Glutamatergic neuron (in vitro differentiated cells): ENCODE measurements at places on chromosomes 5 and 9.

- no peak for DNase-seq
Observed at GRCh38 chr5:106140101-106140500, 1530.6 kb downstream of the EFNA5 start.

DNA sequence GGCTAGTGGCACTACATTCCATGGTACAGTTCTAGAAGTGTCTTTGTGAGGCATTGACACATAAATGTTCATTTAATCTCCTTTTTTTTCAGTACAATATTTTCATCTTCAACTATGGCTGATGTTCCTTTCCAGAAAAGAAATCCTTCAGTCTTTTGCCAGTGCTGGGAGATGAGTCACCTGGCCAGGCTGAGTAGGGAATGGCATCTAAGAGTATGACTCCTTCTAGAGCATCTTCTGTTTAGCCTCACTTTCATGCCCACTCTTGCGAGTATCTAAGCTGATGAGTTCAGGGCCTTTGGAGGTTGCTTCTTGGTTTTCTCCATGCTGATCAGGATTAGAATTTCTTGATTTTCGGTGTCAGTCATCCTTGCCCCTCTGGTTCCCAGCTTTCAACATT lies 124.4 kb downstream of the SLC28A3 start:
- DNase-seq = no peak

DNA sequence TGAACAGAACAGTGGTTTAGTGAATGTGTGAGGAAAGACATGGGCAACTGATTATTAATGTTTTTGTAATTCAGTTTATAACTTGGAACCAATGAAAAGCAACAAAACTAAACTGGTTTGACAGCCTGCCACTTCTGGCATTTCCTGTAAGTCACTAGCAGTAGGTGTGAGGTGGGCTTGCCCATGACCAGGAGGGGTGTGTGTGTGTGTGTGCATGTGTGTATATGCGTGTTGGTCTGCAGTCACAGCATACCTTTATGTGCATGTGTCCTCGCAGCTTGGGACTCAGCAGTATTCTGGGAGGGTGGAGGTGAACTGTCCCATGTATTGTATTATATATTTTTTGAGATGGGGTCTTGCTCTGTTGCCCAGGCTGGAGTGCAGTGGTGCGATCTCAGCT lies 32.3 kb downstream of the OTULIN start:
- DNase-seq = no peak

DNA sequence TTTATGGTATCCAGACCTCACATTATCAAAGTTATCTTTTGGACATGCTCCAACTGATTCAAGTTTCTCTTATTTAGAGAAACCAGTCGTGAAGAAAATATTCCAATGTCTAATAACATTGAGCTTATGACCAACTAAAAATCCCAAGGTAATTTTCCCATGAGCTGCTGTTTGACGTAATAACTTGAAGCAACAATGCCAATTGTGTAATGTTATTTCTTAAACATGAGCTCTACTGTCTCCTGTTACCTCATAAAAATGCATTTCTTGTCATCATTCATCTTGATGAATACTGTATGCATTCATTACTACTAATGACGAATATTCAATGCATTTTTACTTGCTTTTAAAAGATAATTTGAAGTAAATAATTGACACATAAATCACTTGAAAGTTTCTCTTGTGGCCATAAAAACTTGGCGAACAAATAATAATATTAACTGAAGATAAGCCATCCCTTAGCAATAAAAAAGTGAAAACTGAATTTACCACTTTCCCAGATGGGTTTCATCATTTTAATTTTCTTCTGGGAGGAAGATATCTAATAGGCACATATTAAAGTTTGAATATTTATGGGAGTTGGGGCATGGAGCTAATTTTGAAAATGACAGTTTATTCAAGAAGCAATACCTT lies 424 bp upstream of the MARCOL start:
- DNase-seq = no peak

GRCh38 chr5:62791059-62791458 lies 212.4 kb downstream of the LRRC70 start:
- no peak for DNase-seq

GRCh38 chr5:111310711-111311620 lies 86.8 kb downstream of the CAMK4 start:
- DNase-seq = no peak

DNA sequence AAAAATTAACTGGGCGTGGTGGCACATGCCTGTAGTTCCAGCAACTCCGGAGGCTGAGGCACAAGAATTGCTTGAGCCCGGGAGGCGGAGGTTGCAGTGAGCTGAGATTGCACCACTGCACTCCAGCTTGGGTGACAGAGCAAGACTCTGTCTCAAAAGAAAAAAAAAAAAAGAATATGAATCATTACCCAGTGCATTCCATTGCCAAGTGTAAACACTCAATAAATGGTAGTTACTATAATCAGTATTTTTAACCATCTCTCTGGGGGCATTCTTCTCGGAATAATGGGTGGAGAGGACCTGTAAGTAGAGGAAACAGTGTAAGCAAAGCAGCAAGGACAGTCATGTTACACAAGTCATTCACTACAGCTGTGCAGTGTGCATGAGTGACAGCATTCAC lies 13.8 kb upstream of the RANBP17 start:
- no peak for DNase-seq

- DNase-seq = peak; percentile 67
Observed at GRCh38 chr9:117555964-117556629, 141.2 kb upstream of the ASTN2 start.

GRCh38 chr5:109982966-109983534 lies 293.3 kb downstream of the MAN2A1 start:
- DNase-seq = no peak

DNA sequence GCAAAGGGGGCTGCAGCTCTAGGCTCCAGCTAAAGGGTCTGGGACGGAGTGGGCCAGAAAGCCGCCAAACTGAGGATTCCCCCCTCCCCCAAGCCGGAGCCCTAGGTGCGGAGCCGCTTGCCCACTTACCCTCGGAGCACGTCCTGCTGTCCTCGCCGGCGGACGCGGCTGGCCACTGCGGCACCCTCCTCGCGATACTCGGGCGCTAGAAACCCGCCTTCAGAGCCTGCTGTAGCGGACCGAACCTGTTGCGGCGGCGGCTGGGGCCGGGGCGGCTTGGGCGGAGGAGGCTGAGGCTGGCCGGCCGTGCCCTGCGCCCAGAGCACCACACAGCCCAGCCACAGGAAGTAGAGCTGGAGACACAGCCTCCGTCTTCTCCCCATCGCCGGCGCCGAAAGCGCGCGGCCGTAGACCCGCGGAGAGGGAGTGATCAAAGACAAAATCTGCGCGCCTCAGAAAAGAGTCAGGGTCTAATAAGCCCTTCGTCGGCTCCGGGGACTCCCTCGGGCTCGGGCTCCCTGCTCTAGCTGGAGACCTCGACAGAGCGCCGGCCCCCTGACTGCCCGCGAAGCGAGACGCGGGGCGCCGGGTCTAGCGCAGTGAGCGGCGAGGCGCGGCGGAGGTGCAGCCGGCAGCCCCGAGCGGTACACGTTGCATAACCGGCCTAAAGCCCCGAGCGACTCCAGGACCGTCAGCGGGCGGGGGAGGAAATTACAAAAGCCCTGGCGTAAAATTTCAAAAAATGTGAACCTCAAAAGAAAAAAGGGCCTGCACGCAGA lies 635 bp downstream of the FBN2 start:
- peak; percentile 54 for DNase-seq

- DNase-seq = peak; percentile 43
Observed at GRCh38 chr5:320524-321229, 837 bp upstream of the AHRR start.

GRCh38 chr9:2255128-2255527 lies 240.0 kb downstream of the SMARCA2 start:
- DNase-seq = no peak

- no peak for DNase-seq
Observed at GRCh38 chr5:6273749-6274148, 104.6 kb downstream of the MED10 start.
